ENCODE measurements at places on chromosomes 7 and 10.
A peak's percentile ranks its signal among the peaks of the same experiment; 100 is the strongest.

DNA sequence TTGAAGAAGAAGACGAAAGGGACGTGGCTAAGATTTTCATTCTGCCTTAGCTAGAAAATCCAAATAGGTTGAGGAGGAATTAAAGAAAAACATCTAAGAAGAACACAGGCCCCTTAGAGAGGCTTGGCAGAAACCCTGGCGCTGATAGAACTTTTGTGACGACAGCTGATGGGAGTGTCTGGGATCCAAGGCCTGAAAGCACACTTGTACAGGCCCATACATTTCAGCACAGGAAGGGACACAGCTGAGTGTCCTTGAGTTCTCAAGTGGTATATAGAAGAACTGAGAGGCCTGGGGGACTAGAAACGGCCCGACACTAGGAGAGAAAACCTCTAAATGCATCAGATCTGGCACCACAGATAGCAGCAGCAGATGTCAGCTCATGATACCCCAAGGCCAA lies 39.5 kb downstream of the PRPS1L1 start:
- DNase-seq, result no peak

DNA sequence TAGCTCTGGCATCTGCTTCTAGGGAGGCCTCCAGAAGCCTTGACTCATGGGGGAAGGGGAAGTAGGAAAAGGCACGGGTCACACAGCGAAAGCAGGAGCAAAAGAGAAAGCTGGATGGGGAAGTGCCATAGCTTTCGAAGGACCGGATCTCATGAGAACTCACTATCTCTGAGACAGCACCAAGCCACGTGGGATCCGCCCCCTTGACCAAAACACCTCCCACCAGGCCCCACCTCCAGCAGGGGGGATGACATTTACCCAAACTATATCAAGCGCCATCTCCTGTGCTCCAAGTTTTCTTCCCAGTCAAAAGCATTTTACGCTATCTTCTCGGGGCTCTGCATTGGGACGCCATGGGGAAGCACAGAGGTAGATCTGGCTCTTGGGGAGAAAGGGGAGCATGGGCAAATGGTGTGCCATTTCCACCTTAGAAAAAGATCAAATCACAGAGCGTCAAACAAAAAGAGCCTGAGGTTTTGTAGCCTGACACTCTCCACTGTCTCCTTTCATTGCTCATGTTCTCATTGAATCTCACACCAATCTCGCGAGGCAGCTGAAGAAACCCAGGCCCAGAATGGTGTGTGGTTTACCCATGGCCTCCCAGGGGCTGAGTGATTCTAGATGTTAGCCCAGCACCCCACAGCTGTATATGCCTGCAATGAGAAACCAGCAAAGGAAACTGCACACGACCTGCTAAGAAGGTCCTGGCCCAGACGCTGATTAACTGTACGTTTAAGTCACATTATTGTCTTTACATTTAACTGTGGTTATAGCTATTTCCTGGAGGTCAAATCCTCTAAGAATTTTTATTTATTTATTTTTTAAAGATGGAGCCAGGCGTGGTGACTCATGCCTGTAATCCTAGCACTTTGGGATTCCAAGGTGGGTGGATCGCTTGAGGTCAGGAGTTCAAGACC lies 8.1 kb upstream of the OLAH start:
- DNase-seq, result no peak

- DNase-seq, result no peak
Observed at GRCh38 chr7:24992314-24992713, 12.3 kb upstream of the OSBPL3 start.

DNA sequence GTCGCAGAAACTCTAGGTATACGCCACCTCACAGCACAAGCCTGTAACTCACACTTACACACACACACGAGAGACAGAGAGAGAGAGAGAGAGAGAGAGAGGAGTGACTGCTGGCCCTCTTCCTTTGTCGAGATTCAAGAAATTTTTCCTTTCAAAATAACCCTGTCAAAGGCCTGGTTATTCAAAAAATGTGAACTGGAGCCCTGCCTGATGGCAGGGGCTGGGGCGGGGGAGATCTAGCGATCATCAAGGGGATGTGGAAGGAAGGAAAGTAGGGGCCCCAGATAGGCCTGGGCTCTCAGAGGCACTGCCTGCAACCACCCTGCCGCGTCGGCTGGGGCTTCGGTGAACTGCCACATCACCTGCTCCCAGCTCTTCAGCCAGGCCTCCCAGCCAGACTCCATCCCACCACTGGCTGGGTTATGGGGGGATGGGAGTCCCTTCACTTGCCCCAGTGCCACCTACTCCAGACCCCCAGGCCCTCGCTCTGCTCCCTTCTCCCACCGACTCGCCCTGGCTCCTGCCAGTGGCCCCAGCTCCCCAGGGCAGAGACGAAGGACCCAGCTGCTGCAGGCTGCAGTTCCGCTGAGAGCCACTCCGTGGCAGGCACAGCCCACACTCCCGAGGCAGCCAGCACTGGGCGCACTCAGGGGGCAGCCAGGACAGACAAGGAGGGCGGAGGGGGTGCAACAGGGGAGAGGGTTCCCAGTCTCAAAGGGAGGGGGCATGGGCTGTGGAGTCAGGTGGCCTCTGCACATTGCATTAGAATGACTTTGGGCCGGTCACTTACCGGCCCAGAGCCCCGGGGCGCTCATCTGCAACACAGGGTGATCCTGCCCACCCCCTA lies 15.3 kb downstream of the KCNH2 start:
- DNase-seq, result peak; percentile 57

DNA sequence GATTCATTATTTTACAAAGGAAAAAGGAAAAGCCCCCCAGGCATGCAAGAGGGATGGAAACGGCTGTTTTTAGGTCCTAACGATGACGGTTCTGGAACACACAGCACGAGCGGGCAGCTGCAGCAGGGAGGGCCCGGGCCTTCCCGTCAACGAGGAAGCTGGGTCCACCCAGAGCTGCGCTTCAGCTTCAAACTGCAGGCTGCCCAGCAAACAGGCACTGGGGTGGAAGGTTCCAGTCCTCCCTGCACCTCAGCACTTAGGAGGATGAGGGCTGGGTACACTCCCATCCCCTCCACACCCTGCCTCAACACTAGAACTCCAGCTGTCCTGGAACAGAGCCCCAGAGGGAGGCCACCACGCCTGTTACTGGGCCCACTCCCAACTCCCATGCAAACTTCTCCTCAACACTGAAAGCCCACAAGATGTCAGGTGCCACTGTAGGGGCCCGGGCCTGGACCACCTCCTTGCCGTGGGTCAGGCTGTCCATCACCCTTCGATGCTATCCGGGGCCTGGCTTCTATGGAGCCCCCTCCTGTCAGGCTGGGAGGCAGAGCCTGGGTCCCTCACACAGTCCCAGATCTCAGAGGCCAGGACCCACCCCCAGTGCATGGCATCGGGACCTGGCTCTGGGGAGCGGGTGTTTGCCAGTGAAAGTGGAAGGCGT lies 33.0 kb downstream of the PAPOLB start:
- no peak for DNase-seq

DNA sequence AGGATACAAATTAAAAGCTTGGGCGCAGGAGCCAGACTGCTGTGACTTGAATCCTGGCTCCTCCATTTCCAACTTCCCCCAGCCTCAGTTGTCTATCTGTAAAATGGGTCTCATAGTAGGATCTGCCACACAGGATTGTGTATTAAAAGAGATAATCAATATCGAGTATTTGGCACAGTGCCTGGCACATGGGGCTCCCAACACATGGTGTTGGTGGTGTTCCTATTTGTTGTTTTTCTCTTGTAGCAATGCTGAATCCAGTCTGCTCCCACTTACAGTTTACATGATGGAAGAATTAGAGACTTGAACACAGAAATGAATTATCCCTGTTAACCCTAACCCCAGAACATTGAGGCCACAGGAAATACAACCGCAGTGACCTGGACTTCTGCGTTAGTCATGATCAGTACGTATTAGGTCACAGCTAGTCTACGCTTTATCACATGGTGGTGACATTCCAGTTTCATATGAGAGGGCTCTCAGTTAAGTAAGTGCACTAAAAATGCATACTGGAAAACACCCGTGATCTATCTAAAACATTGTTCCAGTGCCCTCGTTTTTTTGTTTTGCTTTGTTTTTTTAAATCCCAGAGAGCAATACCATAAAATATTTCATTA lies 169.5 kb upstream of the KLF14 start:
- DNase-seq, result no peak

DNA sequence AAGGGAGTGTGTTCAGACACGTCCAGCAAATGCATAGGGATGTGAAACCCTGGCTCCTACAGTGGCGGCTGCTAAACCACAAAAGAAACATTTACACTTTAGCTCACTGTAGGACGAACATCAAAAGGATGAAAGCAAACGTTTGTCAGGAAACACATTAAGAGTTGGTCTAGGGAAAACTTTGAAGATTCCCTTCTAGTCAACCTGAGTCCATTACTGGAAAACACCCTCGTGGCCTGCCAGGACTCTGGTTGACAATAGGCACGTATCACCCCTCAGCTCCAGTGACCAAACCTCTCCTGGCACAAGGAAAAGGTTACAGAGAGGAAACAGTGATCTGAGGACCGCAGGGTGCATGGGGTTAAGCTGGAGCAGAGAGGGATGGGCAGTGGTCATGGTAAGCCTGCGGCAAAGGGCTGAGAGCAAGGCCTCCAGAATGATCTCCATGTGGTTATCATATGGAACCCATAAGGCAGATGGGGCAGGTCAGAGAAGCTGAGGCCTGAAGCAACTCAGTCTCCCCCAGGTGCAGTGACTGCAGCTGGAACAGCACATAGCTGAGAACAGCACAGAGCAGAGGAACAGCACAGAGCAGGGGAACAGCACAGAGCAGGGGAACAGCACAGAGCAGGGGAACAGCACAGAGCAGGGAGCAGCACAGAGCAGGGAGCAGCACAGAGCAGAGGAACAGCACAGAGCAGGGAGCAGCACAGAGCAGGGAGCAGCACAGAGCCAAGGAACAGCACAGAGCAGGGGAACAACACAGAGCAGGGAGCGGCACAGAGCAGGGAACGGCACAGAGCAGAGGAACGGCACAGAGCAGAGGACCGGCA lies 49.9 kb downstream of the CHST15 start:
- no peak for DNase-seq

DNA sequence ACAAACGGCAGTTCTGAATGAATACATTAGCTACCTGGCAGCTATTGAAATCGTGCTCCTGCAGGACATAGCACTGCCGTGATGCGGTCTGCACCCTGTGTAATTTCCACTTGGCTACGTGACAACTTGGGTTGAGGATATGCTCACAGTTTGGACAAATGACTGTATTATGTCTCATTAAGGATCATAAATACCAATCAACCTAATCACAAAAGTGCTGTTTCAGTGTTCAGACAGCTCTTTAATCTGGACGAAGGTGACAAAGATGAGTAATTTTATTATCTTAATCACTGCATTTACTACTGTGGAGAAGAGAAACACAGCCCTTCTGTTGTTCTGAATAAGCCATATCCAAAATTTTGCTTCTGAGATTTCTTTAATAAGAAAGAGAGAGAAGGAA lies 210.8 kb upstream of the PFKP start:
- DNase-seq, result no peak

GRCh38 chr10:44968500-44969400 lies 9.1 kb downstream of the RASSF4 start:
- no peak for DNase-seq

- no peak for DNase-seq
Observed at GRCh38 chr7:159105832-159106811, 38.5 kb downstream of the VIPR2 start.

DNA sequence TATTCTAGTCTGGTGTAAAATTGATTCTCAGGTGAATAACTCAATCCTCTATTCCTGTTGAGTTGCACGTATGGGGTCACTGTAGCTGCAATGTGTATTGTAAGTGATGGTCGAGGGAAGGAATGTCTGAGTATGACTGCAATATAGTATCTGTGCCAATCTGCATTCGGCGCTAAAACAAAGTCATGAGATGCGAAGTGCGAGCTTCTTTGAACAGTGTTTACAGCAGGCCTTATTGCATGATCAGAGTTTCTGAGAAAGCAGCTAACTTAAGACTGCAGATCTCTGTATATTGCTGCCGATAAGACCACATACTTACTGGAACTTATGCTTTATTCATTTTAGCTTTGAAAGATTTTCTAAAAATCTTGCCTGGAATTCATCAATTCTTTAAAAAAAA lies 341.7 kb upstream of the BMPER start:
- no peak for DNase-seq

- DNase-seq, result no peak
Observed at GRCh38 chr7:128974241-128974934, 36.7 kb downstream of the IRF5 start.

- no peak for DNase-seq
Observed at GRCh38 chr10:79096514-79096913, 27.7 kb downstream of the ZMIZ1 start.

- no peak for DNase-seq
Observed at GRCh38 chr7:48637382-48637781, 287.0 kb upstream of the CDC14C start.

DNA sequence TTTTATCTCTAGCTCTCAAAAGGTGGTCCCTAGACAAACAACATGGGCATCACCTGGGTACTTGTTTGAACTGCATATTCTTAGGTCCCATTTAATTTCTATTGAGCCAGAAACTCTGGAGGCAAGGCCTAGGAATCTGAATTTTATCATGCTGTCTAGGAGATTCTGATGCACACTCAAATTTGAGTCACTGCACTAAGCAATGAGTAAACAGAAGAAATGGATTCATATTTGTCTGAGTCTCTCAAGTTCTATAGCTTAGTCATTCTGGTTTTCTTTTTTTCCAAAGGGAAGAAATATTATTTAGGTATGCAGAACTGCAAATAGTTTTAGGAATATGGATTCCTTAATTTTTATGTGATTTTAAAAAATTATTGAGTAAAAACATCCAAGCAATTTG lies 185.5 kb downstream of the SEMA3A start:
- DNase-seq, result no peak

DNA sequence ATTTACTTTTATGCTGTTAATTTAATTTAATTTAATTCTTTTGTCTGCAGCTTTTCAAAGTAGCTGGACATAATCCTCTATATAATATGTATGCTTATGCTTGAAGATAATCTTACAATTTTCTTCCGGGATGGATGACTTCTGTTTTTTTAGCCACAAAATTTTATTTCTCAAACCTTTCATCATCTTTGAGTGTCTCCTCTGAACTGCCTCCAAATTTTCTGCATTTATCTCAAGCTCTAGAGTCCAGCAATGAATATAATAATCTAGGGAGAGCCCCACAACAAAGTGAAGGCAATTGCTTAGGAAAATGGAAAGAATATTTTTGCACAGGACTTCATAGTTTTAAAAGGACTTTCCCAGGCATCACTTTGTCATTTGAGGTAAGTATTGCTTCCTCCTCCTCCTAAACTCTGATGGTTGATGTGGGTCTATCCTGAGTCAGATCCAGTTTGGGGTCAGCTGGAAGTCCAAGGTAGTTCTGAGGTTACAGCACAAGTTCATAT lies 53.7 kb upstream of the FAM3C start:
- no peak for DNase-seq

DNA sequence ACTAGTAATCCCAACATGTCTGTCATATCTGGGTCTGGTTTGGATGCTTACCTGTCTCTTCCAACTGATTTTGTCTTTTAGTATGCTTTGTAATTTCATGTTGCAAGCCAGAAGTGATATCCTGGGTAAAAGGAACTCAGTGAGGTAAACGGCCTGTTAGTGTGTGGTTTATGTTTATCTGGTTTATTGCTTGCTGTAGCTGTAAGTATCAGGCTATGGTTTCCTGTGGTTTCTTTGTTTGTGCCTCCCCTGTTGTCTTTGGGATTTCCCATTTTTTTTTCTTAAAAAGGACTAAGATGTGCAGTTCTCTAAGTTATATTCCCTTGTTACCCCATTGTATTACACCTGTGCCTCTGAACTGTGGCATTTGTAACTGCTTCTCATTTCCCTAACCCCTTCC lies 323.5 kb upstream of the POM121L12 start:
- no peak for DNase-seq

- DNase-seq, result no peak
Observed at GRCh38 chr7:98295467-98296192, 14.1 kb downstream of the BRI3 start.

Data from central memory CD4-positive, alpha-beta T cell (primary cell).